ENCODE measurements at places on chromosomes 3 and 15.

GRCh38 chr3:179739816-179740594 is 87.2 kb downstream of the USP13 start:
- no peak for DNase-seq

- DNase-seq: no peak
These were observed 313.1 kb downstream of the CADM2 start for GRCh38 chr3:85271911-85272310.

GRCh38 chr3:192170031-192170430 is 557.3 kb downstream of the FGF12 start:
- DNase-seq: no peak

- DNase-seq: no peak
These were observed 4.6 kb upstream of the SKIL start for GRCh38 chr3:170352936-170353335.

- DNase-seq: no peak
These were observed 47.7 kb upstream of the INSYN1 start for GRCh38 chr15:73800662-73801345.

DNA sequence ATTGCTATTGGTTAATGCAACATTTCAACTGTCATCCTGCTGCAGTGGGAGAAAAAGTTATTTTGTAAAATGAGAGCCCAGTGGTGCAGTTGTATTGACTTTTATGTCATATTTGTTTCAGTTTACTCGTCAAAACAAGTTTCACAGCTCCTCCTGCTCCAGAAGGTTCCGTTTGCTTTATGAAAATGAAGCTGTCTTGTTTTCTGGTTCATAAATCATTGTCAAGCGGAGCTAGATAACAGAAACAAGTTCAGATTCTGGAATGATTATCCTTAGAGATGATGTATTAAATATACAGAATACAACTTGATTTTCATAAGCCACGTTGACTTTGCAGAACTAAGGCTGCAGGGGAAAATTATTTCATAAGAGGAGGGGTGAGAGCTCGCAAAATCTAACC is 970.5 kb upstream of the NR2F2 start:
- no peak for DNase-seq

GRCh38 chr3:94544131-94544789 is 481.4 kb downstream of the NSUN3 start:
- no peak for DNase-seq

GRCh38 chr3:189927975-189928895 is 192.5 kb downstream of the P3H2 start:
- DNase-seq: no peak

DNA sequence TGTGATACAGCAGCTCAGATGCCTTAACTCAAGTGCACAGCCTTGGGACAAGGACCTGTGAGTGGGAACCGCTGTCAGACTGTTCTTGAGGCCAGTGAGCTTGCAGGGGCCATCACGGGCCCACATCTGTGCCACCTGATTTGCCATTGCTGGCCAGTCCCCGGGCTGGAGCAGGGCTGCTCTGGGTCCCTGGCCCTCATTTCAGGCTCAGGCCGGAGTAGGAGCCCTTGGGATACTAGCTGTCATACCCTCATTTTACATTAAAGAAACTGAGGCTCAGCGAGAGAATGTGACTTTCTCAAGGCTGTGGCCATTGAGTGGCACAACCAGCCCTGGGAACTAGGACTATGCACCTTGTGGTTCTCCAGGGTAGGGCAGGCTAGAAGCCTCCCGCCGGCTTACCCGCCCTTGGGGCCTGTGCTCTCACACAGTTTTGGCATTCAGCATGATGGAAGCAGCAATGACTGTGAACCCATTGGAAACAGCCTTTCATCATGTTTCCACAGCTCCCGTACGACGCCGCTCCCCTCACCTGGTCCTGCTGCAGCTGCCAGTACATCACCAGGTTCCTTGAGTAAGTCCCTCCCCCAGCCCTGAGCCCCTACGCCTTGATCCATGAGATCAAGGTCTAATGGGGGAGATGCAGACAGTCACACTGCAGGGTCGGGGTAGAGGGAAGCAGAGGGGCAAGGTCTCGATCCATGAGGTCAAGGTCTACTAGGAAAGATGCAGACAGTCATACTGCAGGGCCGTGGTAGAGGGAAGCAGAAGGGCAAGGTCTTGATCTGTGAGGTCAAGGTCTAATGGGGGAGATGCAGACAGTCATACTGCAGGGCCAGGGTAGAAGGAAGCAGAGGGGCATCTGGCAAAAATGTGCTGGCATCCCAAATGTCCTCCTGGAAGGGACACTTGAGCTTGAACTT is 42.2 kb downstream of the GOLGA6L10 start:
- DNase-seq: no peak

DNA sequence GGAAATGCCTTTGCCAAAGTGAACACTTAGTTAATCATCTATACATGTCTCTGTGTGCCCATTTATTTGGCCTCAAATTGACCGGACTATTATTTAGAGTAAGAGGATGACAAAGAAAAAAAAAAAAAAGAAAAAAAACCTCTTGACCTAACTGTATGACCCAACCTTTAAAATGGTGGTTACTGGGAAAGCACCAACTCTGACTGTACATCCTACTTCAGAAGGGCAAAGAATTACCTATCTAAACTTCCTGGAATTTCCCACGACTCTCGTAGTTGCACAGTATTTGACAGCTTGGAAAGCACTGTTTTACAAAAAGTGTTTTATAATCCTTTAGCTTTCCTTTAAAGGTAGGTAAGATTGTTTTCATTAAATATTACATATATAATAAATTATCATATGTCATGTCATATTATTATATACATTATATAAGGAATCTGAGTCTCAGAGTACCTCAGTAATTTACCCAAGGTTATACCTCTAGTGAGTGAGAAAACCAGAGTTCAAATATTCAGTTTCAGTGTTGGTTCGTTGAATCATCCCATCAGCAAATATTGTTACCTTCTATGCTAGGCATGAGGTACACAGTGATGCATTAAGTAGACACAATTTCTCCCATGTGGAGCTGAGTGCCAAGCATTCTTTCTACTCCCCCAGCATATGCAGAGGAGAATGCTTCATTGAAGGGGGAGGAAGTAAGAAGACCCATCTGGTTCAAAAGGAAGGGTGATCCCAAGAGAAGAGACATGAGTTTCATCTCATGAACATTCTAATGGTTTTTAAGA is 5.0 kb downstream of the BCL2A1 start:
- no peak for DNase-seq

DNA sequence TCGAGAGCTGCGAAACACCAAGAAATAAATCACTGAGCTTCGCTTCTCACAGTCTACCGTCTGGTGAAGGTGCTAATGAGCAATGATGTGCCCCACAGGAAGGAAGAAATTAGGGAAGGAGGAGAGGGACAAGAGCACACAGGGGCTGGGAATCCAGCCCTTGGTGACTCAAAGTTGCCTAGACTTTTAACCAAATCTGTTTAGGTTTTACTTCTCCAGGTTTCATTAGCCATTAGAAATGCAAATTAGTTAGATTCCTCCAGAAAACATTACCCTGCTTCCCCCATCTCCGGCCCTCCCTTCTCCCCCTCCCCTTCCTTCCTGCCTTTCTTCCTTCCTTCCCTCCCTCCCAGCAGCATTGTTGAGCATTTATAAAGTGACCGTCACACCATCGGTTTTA is 59.3 kb upstream of the UBE2E1 start:
- DNase-seq: no peak

- DNase-seq: no peak
These were observed 6.1 kb downstream of the OR5H1 start for GRCh38 chr3:98136631-98137030.

GRCh38 chr3:143832433-143832832 is 15.8 kb downstream of the SLC9A9 start:
- no peak for DNase-seq

DNA sequence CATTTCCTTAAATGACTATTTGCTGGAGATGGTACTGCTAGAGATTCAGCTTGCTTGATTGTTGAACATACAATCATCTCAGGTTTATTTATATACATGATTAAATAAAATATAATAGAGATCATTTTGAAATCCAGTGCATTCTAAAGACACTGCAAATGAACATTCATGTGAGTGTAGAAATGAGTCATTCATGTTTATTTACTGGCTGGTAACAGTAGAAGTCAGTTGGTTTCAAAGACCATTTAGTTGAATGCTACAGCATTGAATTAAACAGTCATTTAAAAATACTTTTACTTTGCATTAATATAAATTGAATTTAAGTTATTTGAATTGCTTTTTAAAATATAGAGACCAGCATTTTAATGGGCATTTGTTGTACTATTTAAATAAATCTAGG is 551.9 kb upstream of the GOLIM4 start:
- no peak for DNase-seq

DNA sequence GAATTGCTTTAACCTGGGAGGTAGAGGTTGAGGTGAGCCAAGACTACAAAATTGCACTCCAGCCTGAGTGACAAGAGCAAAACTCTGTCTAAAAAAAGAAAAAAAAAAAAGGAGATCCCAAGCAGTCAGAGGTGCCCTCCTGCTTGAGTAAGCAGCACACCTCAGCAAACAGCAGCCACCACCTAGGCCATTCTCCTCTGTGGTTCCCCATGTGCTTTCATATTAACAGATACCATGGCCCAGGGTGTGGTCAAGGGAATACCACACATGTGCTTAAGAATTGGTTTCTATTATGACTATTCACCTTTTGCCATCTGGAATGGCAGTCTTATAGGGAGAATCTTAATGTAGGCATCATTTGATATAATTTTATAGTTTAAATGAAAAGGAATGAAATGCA is 24.7 kb upstream of the CSPG5 start:
- DNase-seq: no peak

DNA sequence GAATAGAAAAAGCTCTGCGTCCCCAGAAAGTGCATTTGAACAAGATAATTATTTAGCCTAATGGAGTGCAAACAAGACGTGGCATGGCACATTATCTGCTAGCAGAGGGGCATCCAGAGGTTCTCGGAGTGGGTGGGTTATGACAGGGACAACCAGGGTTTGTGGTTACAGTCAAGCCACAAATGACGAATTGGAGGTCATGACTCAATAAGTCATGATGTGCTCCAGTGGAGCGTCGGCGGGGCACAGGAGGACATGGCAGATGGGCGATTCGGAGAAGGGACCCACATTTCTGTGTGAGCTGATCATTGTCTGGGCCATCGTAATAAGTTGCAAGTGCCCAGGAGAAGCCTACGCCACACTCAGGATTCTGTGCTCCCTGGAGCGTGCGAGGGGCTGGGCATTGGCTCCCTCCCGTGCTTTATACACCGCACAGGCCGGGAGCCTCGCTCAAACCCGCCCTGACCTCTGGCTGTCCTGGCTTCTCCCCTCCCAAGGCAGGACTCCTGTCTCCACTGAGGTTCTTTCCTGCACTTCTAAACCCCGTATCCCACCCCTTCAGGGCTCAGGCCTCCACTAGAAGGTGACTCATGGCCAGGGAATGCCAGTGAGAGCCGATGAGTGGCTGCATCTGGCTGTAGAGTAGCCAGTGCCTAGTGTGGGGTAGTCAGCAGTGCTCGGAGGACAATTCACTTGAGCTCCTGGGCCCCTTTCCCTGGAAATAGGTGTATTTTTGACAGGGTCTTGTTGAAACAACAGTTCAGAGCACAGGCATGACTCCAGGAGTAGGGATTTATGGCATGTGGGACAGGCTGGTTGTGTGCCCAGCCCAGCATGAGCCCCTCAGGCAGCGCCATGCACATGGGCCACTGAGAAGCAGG is 67.4 kb downstream of the GRIP2 start:
- no peak for DNase-seq

- DNase-seq: no peak
These were observed 20.6 kb downstream of the FAN1 start for GRCh38 chr15:30924353-30924752.

DNA sequence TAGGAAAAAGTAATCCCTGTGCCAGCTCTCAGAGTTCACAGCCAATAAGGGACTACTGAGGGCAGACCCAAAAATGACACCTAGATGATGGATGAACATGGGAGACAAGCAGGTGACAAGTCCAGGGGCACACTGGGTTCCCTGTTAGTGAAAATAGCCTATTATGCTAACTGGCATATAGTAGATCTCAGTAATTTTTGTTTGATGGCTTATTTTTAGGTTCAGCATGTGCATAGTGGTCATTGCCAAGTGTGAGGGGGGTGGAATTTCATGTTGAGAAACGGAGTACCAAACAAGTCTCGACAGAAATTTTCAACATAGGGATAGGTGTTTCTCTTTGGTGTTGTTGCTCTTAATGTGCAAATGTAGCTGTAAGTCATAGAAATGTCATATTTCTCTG is 6.4 kb upstream of the ITGB5 start:
- DNase-seq: no peak

- no peak for DNase-seq
These were observed 9.2 kb downstream of the PLIN1 start for GRCh38 chr15:89669941-89670340.

DNA sequence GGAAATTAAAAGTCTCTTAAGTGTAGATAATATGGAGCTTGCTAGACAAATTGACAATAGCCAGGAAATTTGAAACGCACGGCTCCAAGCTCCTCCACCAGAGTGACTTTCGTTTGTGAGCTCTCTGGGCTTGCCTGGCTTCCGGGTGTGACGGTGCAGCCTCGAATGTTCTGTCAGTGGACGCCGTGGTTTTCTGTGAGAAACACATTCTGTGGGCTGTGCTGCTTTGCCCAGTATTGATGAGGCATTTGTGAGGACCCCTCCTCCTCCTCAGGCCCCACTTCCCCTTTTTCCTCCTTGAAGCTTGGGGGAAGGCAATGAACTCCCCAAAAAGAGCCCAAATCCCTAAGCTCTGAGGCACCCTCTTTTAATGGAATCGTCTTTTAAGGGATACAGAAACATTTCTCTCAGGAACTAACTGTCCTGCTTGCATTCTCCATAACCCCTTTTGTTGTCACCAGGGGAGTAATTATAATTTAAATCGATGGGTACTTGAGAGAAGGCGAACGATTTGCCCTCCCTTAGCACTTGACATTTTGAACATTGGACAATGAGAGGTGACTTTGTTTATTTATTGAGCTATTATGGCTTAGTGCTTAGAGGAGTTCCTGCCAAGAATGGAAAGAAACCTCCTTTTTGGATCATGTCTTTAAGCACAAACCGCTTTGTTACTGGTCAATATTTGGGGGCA is 40.8 kb downstream of the POLR2M start:
- DNase-seq: no peak

- no peak for DNase-seq
These were observed 486.8 kb upstream of the CNTN4 start for GRCh38 chr3:1611824-1612223.

DNA sequence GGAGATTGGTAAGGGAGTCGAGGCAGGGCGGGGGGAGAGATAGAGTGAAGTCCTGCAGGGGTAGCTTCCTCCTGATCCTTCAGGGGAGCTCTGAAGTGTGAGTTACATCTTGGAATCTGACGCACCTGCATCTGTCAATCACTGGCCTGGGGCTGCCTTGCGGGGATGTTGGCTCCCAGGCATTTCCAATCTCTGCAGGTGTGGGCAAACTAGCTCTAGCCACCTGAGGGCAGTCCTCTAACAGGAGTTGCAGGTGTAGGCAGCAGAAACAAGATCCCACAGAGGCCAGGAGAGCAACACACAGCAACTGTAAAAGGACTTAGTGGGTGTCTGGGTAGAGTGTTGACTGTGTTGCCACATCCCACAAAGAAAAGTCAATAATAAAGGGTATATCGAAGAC is 63.6 kb downstream of the ZNF621 start:
- no peak for DNase-seq

GRCh38 chr15:58086491-58086890 is 21.0 kb upstream of the ALDH1A2 start:
- no peak for DNase-seq

GRCh38 chr3:161317077-161317476 is 54.2 kb downstream of the SPTSSB start:
- no peak for DNase-seq
